Peyer's patch (tissue), 4 donors: ENCODE measurements at places on chromosomes 3 and 15. TPM values are rescaled to one million over a fixed set of nuclear protein-coding genes. Genes with fewer than 3 reads are reported as not detected.
A peak's percentile ranks its signal among the peaks of the same experiment; 100 is the strongest.

- DNase-seq = no peak
These were observed 121.3 kb upstream of the SOX14 start for GRCh38 chr3:137642831-137643230.

DNA sequence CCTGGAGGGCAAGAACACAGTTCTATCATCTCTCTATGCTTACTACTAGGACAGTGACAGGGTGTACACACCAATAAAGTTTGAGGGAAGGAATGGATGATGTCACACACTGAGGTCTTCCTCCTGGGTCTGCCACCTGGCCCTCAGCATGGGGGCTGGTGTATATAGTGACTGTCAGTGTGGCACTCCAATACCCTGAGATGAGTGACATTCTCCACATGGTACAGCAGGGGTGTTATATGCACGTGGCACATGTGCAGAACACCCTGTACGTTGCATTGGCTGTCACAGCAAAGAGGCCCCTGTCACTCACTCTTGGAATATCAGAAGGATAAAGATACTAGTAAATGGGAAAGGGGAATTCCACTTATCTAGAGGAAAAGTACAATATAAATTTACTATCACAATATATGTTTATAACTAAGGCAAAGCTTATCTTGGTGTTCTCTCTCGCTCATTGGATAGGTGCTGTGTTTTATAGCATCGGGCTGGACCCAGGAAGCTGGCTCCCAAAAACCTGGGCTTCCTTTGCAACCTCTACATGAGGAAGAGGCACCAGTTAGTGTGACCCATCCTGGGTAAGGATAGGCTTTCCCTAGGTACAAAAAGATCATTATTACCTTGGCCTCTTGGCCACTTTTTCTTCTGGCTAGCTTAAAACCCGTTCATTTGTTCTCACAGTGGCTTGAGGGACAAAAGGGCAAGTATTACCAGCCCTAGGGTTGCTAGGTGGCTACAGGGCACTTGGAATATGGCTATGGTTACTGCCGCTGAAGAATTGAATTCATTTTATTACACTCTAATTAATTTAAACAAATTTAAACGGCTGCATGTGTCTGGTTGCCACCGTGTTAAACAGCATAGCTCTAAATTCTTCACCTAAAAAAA, 54.8 kb upstream of the HES1 start:
- no peak for DNase-seq

- DNase-seq = peak; percentile 46
These were observed 17.2 kb upstream of the ADIPOQ start for GRCh38 chr3:186825294-186825821.

DNA sequence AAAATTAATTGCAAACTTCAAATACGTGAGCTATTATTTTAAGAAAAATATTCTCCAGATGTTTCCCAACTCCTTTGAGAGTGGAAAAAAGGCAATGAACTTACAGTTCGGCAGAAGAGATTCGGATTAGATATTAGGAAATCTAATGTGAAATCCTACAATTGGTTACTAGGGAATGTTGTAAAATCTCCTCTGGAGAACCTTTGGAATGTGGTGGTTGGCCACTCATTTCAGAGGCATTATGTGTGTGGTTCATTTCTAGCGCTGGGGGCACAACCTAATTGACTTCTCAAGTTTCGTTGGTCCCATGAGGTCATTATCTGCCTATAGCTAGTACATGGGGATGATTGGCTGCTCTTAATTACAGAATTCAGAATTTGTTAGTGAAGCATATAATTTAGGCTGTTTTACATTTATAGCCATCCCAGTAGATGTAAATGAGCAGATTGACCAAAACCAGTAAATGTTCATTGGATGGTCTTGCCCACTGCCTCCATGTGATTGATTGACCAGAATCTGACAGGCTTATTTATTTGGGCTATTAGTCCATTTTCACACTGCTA, 34.6 kb upstream of the CMSS1 start:
- no peak for DNase-seq

DNA sequence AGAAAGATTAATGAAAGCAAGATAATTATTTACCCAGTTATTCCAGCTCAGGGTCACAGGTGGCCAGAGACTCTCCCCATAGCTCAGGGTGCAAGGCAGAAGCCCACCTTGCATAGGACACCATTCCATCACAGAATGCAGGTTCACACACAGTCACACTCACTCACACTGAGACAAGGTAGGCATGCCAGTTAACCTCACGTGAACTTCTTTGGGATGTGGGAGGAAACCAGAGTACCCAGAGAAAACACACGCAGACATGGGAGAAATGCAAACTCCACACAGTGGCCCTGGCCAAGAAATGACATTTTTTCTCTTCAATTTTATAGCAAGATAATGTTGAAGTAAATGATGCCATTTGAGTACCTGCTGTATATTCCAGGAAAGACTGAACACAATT, 106.7 kb downstream of the ZNF385D start:
- DNase-seq = no peak

GRCh38 chr15:22963641-22964040, 16.5 kb downstream of the CYFIP1 start:
- no peak for DNase-seq

DNA sequence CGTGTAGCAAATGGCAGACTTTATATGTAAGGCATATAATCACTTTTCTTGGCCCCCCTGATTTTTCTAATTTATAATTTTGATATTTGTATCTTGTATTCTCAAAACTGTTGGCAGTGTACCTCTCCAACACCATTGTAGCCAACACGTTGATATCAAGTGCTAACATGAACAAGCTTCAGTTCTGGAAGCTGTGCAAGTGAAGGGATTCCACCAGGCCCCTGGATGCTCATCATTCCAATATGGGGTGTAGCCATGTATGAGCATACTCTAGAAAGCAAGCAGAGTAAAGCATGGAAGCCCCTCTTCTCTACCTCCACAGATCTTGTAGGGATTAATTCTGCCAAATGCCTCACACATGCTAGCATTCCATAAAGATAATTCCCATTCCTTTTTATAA, 211.3 kb downstream of the MYRIP start:
- no peak for DNase-seq

GRCh38 chr3:4983739-4984510, 4.7 kb downstream of the BHLHE40 start:
- peak; percentile 71 for DNase-seq

GRCh38 chr3:168040607-168041208, 55.0 kb downstream of the GOLIM4 start:
- no peak for DNase-seq

DNA sequence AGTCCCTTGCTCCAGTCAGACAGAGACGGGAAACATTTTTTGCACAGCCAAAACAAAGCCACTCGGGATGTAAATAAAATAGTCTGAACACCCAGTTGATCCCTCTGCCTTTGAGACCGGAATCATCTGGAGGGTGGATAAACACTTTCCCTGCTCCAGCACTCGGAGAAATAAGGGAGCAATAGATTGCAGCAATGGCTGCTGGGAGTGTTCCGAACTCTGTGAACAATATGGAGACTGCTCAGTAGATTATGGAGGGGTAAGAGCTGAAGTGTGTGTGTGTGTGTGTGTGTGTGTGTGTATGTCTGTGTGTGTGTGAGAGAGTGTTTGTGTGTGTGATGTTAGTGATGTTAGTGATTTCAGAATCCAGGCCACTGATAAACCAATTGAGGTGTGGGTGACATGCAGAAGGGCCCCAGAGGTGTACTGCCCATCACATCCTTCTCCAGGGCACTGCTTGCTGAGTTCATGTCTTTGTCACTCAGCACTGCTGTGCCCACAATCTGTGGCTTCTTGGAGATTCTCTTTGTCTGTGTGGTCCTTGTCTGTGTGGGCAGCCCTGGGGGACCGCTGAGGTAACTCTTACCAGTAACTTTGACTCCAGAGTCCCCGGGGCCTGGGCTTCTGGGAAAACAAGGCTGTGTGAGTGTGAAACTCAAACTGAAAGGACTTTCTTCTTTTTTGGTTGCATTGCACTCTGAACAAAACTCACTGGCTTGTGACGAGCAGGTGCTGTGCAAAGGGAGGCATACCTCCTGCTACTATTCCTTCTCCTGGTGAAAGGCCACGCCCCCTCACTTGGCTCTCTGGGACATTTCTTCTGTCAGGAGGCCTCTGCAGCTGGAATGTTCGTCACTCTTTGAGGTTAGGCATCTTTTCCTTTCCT, 23.0 kb downstream of the CRYGS start:
- no peak for DNase-seq

- peak; percentile 64 for DNase-seq
These were observed 9.5 kb upstream of the C3orf49 start for GRCh38 chr3:63809607-63810006.

DNA sequence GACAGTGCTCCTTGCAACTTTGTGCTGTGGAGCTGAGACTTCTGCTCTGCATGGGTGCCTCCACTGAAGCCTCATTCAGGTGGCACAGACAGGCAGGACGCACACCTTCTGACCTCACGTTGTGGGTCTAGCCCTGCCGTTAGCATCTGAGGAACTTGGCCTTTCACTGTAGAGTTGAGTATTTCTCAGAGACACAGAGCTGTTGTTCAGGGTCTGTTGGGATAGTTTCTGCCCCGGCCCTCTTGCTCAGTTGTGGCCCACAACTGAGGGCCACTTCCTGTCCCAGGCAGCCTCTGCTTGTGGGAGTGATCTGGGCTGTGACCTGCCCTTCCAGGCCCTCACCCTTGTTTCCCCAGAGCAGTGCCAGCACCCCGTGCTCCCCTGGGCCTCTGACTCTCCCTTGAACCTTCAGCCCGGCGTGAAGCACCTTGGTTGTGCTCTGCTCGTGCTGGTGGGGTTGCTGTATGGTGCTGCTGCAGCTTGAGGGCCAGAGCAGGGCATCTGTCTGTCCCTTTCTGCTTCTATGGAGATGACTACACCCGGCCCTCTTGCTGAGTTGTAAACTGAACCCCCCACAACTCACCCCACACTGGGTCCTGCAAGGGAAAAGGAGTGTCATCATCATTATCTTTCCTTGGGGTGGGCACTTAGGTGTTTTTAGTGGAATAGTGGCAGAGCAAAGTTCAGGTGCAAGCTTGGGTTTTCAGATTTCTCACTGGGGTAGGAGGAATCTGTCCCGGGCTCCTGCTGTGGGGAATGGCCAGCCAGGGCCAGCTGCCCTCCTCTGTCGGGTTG, 11.7 kb downstream of the BAHD1 start:
- peak; percentile 25 for DNase-seq

GRCh38 chr15:84402856-84403608, 167.5 kb downstream of the GOLGA6L4 start:
- DNase-seq = no peak

- no peak for DNase-seq
These were observed 15.4 kb downstream of the APH1B start for GRCh38 chr15:63292771-63293170.

GRCh38 chr15:101620671-101621070, 31.5 kb downstream of the TM2D3 start:
- no peak for DNase-seq

DNA sequence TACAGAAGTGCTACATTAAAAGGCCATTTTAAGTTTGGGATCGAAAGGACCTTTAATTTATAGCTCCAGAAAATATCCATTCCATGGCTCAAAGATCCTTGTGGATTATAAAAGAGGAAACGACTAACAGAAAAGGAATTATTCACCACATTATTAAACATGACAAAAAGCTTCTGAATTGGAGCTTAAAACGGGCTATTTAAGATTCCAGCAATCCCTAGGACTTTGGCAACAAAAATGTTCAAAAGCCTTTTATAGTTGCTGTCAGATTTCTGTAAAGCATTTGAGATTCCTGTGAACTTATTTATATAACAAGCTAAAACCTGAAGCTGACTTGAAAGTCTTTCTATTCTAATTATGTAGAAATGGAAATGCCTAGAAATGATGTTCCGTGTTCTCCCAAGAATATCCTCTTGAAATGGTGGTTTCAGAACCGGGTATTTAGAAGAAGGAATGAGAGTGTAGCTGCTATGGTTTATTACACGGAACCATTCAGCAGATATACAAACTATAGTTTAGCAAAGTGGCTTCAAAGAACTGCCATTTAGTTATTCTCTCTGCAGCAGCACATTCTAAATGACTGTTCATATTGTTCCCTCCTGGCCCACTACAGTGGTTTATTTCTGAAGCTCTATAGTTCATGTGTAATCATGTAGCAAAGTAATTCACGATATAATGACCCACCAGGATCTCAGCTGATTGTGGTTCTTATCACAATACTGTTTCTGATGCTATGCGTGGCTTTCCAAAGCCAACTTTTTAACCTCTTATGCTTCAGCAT, 961.7 kb downstream of the FHIT start:
- DNase-seq = no peak

- no peak for DNase-seq
These were observed 159.6 kb downstream of the GREM1 start for GRCh38 chr15:32877252-32878019.

- DNase-seq = no peak
These were observed 9.8 kb downstream of the DPH3 start for GRCh38 chr3:16254916-16255315.

DNA sequence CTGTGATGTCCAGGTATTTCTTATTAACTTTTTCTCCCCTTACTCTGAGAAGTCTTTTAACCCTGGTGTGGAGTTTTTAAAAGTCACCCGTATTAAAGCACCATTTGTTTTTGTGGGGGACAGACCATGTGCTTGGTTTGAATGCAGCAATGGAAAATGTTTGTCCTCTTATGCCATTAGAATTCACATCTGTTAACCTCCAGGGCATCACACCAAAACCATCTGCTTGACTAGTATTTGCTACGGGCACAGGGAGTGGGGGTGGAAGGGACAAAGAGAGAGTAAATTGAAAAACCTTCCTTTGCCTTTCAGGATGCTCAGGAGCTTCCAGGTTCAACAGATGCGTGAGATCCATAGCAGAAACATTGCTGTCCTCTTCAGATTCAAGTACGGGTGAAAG, 61.4 kb upstream of the GOLGA8B start:
- no peak for DNase-seq

Gene CFAP92
- total RNA-seq = not detected

Gene LCTL
- not detected for total RNA-seq

Gene ZDHHC19
- total RNA-seq = not detected

Gene TERC
- 70.0 TPM for total RNA-seq

Gene CHRD
- total RNA-seq = 5.1 TPM

Gene MED12L
- total RNA-seq = 0.09 TPM

Gene PCLAF
- 7.4 TPM for total RNA-seq

Gene IL17RE
- 11.6 TPM for total RNA-seq

Gene MAP6D1
- total RNA-seq = not detected

Gene STRC
- total RNA-seq = 0.35 TPM

Gene GAP43
- total RNA-seq = 1.9 TPM

Gene MELTF
- 28.0 TPM for total RNA-seq

Gene ARNT2
- total RNA-seq = 5.8 TPM

Gene LMAN1L
- not detected for total RNA-seq

Gene LRRK1
- 55.8 TPM for total RNA-seq
